ENCODE measurements at places on chromosomes 6 and 20.
A peak's percentile ranks its signal among the peaks of the same experiment; 100 is the strongest.

DNA sequence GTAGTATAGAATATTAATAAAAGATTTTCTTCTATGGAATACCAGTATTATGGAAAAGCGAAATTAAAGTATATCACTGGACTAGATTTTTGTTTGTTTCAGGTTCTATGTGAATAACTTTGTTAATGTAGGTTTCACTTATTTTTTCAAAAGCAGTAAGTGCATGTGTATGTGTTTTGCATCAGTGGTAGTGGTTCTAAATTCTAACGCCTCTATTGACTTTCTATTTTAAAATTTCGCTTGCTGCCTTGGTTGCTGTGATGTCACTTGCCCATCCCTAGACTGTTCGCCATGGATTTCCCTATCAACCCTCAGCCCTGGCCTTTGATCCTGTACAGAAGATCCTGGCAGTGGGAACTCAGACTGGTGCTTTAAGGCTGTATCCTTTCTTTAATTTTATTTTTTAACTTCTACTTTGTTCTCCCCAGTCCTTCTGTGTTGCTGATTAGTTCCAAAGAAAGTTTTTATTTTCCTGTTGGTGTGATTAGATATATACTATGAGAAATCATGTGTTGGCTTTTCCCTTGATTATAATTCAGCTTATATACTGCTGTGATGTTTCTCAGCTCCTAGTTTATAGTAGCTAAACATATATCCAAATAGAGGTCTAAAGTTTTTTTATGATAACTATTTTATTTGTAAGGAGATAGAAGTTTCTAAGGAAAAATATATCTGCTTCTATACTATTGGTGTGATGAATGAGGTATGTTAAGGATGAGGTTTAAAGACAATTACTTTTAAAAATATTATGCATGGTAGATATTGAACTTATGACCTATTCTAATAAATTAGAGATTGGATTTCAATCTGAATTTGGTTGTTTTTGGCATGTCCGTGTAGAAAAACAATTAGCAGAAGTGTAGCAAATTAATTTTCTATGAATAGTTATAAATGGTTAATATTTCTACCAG, 1.7 kb downstream of the STXBP5 start:
- no peak for DNase-seq

DNA sequence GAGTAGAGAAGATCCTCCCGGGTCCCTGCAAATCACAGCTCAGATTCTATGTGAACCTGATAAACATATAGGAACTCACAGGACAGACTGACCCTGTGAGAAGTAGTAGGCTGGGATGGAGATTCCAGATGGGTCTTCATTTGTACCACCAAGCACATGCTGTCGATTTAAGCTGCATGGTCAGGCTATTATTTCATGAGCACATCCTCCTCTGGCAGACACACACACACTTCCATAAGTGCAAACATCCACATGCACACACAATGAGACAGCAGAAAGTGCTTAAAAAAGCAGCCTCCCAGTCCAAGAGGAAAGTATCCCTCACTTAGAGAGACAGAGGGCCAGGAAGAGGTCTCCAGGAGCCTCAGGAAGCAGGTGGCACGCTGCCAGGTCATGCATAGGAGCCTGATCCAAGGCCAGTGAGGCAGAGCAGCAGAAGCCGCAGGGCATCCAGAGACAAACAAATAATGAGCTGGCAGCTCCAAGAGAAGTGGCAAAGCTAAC, 131.8 kb downstream of the UNC5CL start:
- DNase-seq = no peak

GRCh38 chr20:33401921-33402369, 626 bp upstream of the CDK5RAP1 start:
- no peak for DNase-seq

DNA sequence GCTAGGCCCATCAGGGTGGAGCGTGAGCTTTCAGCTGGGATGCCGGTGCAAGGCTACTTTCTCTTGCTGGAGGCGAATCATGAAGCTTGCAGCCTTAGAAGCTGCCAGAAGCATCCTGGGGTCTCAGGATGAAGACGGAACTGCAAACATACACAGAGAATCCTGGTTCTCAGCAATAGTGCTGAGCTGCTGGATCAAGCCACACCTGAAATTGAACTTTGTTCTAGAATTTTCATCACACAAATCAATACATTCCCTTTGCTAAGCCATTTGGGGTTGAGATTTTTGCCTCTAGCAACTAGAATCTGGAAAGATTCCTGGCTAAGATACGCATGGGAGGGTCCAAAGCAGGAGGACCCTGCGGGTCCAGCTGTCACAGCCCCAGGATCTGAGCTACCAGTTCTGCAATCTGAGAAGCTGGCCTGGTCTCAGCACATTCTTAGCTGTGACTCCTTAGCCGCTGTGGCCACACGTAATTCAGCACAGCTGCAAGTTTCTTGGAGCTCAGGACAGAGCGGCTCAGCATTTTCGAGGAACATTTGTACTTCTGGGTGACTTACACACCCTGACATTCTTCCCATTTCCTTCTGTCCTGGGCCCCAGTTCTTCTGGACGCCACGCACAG, 6.6 kb upstream of the ARFGAP1 start:
- no peak for DNase-seq

DNA sequence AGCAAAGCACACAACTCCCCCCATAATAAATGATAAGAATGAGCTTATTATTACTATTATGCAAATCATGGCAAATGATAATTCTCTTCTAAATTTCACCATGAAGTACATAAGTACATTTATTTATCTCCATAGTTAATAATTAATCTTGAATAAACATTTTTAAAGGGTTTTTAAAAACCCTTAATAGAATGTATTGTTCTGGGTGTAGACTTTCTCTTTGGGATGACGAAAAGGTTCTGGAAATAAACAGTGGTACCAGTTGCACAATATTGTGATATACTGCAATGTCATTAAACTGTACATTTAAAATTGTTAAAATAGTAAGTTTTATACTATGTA, 18.0 kb downstream of the DST start:
- no peak for DNase-seq

- DNase-seq = no peak
Measured at GRCh38 chr6:17218023-17218748, 63.0 kb upstream of the RBM24 start.

DNA sequence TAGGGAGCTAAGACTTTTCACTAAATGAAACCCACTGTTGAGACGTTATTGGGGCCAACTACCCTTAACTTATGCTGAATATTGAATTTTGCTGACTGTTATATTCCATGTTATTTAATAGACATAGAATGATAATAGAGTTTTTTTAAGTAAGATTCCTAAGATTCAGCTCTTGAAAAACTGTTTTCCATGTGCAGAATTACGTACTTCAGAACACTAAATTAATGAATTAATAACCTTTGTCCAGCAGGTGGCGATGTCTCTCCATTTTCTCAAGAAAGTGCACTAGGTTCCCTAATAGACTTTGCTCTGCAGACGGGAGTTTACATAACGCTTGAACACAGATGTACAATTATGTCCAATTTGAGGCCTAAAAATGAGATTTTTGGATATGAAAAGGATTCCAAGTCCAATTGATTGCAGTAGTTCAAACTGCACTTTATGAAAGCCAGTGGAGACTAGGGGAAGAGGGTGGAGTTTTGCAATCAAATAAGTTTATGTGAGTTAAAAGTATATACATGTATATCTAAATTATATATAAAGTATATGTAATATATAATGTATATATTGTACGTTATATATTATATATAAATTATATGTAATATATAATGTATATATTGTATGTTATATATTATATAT, 282.1 kb downstream of the UST start:
- peak; percentile 59 for DNase-seq

GRCh38 chr20:9415426-9415825, 99.0 kb upstream of the LAMP5 start:
- DNase-seq = no peak

DNA sequence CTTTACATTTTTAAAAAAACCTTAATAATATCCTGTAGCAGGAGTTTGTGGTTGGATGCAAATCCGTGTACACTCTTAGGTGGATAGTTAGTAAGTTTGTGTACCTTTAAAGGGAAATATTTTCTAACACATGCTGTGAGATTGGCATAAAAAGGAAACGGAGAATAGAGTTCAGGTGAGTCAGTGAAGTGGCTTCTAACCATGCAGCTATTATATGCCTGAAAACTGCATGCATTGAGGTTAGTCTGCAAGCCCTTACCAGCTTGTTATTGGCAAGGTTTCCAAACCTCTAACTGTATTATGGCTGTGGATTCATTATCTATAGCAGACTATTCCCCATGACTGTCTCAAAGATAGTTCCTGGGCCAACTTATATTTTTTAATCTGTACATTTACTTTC, 420.6 kb upstream of the MMS22L start:
- no peak for DNase-seq

DNA sequence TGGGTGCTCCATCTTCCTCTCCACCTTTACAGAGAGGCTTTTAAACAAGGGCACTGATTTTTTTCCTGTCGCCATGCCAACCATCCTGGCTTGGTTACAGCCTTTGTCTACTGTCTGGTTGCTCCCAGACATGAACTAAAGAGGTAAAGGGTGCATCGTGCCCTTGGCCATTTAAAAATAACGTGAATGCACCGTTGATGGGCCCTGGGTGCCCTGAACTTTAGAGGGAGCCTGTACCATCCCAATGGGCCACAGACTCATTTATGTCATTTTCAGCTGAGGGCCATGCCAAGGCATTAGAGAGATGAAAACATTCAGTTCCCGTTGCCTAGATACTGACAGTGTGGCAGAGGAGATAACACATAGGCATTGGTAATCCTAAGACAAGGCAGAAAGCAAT, 23.3 kb downstream of the TMC2 start:
- no peak for DNase-seq
